ENCODE measurements at places on chromosomes 4 and X.

- DNase-seq, result no peak
Measured at GRCh38 chrX:20059467-20060128, 57.1 kb downstream of the MAP7D2 start.

DNA sequence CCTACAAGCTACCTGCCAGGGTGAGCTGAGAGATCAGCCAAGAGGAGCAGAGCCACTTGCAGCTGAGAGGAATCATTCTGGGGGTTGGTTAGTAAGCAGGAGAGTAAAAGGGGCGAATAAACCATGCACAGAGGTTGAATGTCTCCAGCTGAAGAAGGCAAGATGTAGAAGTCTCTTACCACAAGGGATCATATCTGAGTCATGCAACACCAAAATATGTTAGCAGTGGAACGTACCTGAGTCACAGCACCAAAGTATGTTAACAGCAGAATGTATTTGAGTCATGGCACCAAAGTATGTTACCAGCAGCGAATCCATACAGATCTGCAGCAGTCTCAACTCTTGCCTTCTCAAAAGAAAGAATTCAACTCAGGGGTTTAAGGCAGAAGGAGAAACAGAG, 29.9 kb downstream of the C4orf51 start:
- no peak for DNase-seq

GRCh38 chr4:104735174-104735573, 240.5 kb upstream of the CXXC4 start:
- no peak for DNase-seq

DNA sequence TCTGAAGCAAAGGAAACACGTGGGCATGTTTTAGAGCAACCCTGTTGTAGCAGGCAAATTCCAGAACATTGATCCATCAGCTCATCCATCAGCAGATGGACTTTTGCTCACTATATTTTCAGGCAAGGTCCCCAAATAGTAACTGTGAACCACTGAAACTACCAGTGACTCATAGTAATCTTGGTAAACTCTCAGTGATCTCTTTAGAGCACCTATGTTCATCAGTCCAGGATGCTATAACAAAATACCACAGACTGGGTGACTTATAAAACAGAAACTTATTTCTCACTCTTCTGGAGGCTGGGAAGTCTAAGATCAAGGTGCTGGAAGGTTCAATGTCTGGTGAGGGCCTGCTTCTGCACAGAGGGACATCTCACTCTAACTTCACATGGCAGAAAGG, 28.9 kb upstream of the BTC start:
- no peak for DNase-seq

GRCh38 chr4:182255441-182256190, 12.4 kb downstream of the TENM3 start:
- DNase-seq, result no peak

DNA sequence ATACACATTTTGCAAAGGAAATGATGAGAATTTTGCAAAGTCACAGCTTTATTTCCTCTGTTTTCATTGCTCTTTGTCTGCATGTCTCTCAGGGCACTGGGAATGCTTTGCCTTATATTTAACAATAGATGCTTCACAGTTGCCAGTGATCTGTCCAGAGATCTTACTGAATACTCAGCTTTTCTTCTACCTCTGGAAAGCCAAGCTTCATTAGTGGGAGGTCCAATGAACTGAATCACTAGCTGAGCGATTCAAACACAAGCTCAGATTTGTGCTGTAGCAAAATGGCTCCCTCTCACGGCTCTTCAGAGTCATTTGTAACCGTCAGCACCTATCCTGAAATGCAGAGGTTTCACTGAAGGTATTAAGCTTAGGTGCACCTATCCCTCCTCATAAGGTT, 138.9 kb downstream of the DCLK2 start:
- no peak for DNase-seq

GRCh38 chr4:46123913-46124755, at the start of gene GABRG1:
Gene GABRG1, minus strand, starts transcription at chr4:46124054. Its CDS starts 141 bp downstream, at chr4:46123913.
- DNase-seq, result no peak

- no peak for DNase-seq
Measured at GRCh38 chr4:169971456-169972015, 54.7 kb downstream of the MFAP3L start.

All from thoracic aorta (tissue), 2 donors.